Esophagus squamous epithelium (tissue), 5 donors: ENCODE measurements at places on chromosomes 6 and 20.

DNA sequence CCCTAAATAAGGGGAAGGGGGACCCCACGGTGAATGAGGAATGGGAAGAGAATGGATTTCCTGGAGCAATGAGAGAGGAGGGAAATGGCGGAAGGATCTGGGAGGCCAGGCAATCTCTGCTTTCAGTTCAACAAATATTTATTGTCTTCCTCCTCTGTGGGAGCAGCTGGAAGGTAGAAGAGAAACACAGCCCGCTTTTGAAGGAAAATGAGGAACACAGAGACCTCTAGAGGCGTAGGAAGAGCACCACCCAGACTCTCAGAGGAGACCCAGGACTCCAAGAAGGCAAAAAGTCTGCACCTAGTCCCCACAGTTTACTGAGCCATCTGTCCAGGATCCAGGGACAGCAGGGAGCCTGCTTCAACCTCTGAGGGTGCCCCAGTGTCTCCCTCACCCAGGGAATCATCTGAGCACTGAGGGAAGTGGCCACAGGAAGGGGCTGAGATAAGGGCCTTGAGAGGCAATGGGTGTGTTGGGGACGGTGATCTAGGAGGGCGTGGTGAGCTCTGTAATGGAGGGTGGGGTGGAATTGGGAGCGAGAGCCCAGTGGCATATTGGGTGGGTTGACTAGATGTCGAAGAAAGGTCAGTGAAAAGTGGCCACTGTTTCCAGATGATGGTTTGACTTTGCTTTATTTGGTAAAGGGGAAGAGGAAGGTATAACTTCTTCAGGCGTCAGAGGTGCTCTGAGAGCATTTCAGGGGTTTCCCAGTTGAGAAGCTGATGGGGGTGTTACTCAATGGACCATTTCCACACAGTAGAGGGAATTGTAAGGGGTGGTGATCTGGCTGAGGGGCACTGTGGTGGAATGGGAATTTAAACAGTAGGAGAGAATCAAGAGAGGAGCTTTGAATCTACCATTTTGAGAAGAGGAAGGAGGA, 610 bp downstream of the PSORS1C1 start:
- DNase-seq = no peak

GRCh38 chr20:44914924-44915323, 5.1 kb downstream of the PABPC1L start:
- DNase-seq = no peak

GRCh38 chr6:32972353-32973143, 4.2 kb downstream of the BRD2 start:
- no peak for DNase-seq

- DNase-seq = no peak
These were observed 26.5 kb downstream of the HLA-DOB start for GRCh38 chr6:32790306-32790705.

DNA sequence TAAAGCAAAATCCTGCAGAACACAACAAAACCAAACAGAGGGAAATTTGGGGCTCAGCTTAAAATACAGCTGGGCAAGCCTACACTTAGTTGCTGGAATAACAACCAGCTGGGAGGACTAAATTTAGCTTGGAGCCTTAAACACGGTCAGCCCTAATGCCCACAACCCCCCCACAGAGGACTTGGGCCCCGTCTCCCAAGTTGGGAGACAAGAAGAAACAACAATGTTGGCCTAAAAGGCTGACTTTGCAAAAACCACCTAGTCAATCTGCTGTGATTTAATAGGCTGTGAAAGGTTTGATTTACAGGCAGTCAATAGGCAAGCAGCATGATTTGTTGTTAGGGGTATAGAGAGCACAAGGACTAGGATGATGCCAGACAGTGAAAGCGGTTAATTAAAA, 40.3 kb upstream of the ARMC2 start:
- no peak for DNase-seq

DNA sequence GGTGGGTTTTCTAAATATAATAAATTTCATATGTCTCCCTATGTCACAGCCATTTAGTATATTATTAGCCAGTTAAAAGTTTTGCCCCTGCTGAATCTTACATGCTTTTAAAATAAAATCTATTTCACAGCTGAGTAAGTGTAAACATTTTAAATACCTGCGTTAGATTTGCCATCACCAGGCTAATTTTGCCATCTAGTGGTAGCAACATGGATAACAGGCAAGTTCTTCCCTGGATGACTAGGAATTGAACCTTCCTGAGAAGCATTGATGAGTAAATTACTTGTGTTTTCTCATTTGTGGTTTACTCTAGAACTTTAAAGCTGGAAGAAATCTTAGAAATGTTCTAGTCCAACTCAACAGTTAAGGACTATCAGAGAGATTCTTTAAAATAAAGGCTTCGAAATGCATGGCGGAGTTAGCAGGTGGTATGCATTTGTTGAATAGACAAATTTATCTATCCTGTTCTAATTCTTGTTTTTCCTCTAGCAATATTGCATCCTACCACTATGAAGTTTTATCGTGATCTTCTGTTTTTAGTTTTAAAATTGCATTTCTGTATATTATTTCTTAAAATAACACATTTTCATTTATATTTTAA, 2.6 kb downstream of the PRSS35 start:
- DNase-seq = no peak

GRCh38 chr6:63149730-63150129, 61.5 kb upstream of the FKBP1C start:
- no peak for DNase-seq

DNA sequence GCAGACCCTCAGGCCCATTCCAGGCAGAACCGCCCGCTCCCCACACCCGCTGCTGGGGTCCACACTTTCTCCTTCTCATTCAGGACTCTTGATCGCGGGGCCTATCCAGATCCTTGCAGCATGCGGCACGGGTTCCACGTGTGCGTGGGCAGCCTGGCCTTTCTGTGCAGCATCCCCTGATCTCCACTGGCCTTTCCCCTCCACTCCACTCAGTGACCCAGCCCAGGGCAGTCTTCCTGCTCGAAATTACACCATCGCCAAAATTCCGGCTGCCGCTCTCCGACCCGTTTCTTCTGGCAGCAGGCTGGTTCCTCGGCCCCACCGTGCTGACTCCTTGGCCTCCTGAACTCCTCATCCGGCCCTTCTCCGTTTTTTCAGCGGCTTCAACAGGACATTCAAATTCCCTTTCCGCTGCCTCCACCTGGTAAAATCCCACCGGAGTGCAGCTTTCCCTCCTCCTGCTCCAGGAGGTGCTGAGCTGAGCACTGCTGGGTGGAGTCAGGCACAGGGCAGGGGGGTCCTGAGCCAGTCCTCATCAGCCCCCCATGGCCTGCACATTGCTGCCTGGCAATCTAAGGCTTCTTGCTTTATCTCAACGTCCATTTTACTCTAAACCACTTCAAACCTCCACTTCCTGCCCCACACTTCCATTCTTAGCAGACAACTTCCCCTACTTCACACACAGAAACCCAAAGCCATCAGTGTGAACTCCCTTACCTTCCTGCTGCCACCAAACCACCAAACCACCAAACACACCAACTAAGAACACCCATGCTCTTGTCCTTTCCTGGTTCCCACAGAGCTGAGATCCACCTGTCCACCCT, 9.0 kb downstream of the SFT2D1 start:
- DNase-seq = no peak

DNA sequence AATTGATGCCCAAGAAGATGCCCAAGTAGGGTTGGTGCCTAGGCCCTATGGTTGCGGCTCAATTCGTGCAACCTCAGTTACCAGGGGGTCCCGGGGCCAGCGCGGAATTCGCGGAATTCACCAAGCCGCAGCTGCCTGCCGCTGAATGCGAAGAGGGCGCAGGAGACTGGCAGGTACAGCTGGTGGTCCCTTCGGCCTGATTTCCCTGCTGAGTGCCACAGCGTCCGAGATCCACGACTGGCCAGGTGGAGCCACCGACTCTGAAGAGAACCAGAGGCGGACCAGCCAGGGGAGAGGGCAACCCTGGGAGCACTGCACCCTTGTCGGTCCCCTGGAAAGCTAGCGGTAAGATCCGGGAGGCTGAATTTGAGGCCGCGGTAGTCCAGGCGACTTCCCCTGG, 6.8 kb upstream of the TFAP2D start:
- no peak for DNase-seq

DNA sequence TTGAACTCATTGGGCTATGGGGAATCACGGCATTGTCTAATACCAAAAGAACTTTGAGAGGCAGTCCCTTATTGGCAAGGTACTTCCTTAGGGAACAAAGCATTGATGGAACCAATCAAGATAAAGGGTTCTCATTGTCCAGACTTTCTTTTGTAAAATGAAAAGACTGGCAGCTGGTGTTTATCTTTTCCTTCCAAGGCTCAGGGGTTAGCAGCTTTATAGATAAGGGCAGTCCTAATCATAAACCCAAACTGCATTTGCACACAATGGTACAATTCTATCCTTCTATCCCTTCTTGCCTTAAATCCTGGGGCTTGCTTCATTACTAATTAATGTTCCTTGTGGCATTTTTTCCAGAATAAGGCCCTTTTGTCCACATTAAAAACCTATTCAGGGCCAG, 28.6 kb downstream of the CDK19 start:
- DNase-seq = no peak

- no peak for DNase-seq
These were observed 18.5 kb downstream of the CUL9 start for GRCh38 chr6:43200541-43200940.

GRCh38 chr20:58811334-58811733, 39.4 kb downstream of the GNAS-AS1 start:
- DNase-seq = no peak

- DNase-seq = no peak
These were observed 128.3 kb downstream of the DST start for GRCh38 chr6:56514395-56514794.

- no peak for DNase-seq
These were observed 1173.9 kb upstream of the CITED2 start for GRCh38 chr6:140548366-140548765.

- DNase-seq = no peak
These were observed 1460.0 kb upstream of the ADGRB3 start for GRCh38 chr6:67175101-67175500.

DNA sequence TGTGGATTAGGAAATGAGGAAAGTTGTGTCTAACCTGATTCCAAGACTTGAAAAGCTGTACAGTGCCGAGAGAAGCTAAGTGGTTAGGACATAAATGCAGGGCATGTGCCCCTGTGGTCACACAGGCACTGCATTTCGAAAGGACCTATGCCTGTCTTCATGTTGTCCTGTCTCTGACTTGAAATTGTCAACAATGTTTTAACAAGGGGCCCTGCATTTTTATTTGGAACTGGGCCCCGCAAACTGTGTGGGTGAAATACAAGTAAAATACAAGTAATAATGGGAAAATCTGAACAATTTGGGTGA, 38.8 kb downstream of the MRS2 start:
- DNase-seq = no peak

DNA sequence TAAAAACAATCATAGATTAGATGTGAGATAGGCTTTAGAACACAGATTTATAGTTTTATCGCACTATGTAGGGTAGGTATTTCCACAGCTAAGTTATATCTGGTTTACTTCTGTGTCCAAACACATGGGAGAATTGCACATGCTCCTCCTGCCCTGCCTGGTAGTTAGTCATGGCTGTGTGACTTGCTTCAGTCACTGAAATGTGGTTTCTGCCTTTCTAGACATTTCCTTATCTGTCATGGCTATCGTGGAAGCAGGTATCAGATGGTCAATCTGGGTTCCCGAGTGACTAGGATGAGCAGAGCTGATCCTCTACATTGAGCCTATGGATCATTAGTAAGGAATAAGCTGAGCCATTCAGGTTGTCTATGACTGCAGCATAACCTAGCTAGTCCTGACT, 117.8 kb upstream of the GMDS start:
- no peak for DNase-seq

DNA sequence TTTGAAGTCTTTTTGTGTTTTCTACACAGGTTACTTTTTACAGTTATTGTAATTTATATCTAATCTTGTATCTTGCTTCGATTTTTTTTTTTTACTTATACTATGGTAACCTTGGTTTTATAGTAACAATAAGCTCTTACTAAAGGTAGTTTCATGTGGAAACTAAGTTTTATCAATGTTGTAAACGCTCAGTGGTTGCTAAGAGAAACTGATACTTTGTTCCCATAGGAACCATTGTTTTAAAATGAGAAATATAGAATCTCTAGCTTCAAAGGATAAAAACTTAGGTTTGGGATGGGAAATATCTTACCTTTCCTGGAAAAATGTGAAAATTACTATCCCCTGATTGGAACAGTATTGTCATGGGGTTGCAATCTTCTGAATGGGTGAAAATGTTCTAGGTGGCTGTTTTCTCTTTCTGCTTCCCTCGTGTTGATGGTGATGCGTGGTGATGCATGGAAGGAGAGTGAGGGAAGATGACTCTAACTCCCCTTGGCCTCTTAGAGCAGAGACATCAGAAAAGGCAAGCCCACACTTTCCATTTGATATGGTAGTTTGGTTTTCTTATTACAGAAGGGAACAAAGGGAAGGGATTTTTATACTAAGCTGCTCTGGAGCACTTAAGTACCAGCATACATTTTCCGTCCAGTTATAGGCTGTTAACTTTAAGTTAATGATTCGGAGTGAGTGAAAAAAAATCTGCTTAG, 23.5 kb upstream of the BACH2 start:
- DNase-seq = no peak

GRCh38 chr6:169075211-169075914, 178.3 kb downstream of the THBS2 start:
- DNase-seq = no peak

DNA sequence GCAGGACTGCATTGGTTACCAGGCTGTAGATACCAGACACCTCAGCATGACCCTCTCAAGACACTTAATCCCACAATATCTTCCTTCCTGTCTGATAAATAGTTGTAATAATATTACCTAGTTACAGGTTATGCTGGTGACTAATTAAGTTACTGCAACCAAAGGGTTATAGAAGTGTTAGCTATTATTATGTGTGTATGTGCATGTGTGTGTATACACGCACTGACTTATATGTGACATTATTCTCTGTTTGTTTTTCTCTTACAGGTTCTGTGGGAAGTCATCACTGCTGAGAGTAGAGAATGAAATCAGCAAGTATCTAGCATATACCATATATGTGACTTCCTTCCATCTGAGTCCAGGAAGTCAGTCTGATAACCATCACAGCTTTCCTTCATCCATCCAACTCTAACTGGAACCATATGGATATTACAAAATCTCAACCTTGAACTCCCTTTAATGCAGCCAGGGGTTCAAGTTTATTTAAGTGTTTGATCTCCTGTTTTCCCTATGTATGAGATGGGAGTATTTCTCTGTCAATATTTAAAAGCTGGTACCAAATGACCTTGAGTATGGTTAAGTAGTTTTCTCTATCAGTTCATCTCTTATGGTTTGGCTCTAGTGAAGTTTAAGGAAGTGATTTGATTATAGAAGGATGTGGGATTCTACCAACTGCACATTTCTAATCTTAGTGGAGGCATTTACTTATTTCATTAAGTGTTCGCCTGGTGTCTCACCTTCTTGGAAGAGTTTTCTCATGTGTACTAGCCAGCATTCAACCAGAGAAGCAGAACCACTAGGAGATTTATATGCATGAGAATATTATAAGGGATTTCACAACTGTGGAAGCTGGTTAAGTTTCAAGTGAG, 313.2 kb downstream of the HIVEP2 start:
- DNase-seq = no peak

- no peak for DNase-seq
These were observed 11.7 kb upstream of the FRK start for GRCh38 chr6:116072368-116072767.

GRCh38 chr20:20755231-20755630, 42.8 kb upstream of the RALGAPA2 start:
- no peak for DNase-seq

- no peak for DNase-seq
These were observed 8.2 kb upstream of the SHLD1 start for GRCh38 chr20:5742041-5742440.

GRCh38 chr20:58225452-58226200, 2.8 kb downstream of the ANKRD60 start:
- DNase-seq = no peak

- DNase-seq = no peak
These were observed 17.9 kb downstream of the C6orf15 start for GRCh38 chr6:31094389-31094881.

- no peak for DNase-seq
These were observed 7.6 kb upstream of the TREML2 start for GRCh38 chr6:41208439-41209106.
